EL (cell line): ENCODE measurements at places on chromosomes 4 and X.
A peak's percentile ranks its signal among the peaks of the same experiment; 100 is the strongest.

- no peak for DNase-seq
Observed at GRCh38 chr4:3280466-3280865, 12.4 kb upstream of the RGS12 start.

DNA sequence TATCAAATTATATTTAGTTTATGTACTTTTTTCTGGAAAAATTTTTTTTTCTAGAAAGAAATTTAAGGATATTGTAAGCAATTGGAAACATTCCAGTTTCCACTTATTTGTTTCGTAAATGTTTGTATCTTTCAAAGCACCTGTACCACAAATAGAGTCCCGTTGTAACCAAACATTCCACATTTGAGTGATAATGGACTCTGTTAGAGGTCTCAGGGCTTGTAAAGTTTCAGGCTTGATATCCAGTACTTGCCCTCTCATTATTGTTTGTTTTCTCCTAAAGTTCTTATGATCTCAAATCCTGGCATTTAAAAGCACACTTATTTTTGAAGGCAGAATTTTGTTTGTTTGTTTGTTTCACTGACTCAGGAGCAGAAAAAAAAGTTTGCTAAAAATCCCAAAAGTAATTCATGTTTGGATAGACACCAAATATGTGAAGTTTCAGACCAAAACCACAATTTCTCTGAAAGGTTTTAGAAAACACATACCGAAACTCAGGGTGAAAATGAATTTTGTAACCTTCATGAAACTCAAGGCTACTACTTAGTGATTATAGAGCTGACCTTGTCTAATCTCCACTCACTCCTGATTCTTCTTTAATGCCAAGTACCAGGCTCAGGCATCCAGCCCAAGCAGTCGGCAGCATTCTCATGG, 5.7 kb upstream of the TMEM192 start:
- DNase-seq: no peak

DNA sequence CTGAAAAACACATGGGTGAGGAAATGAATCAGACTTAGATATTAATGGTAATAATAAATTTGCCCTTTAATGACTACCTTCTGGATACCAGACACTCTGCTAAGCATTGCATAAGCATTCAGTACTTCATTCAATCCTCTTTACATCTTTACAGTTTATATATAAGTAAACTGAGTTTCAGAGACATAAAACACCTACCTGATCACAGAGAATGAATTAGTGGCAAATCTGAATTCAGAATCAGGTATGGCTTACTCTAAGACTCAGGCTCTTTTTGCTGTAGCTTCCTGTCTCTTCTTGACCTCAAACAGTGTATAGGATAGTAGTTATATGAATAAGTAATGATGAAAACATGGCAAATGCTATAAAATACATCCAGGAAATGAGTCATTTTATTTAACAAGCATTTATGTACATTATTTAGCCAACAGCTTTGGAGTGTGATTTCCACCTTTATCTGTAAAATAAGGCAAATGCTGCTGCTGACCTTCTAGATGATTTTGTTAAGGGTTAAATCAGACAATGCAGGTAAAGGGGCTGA, 83.9 kb downstream of the VEGFC start:
- peak; percentile 23 for DNase-seq

DNA sequence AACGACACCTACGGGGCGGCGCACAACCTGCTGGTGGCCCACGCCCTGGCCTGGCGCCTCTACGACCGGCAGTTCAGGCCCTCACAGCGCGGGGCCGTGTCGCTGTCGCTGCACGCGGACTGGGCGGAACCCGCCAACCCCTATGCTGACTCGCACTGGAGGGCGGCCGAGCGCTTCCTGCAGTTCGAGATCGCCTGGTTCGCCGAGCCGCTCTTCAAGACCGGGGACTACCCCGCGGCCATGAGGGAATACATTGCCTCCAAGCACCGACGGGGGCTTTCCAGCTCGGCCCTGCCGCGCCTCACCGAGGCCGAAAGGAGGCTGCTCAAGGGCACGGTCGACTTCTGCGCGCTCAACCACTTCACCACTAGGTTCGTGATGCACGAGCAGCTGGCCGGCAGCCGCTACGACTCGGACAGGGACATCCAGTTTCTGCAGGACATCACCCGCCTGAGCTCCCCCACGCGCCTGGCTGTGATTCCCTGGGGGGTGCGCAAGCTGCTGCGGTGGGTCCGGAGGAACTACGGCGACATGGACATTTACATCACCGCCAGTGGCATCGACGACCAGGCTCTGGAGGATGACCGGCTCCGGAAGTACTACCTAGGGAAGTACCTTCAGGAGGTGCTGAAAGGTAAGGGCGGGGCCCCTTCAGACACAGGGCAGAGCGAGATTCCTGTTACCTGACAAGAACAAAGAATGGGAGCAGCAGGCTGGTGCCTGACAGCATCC, 11.7 kb downstream of the RPL9 start:
- DNase-seq: peak; percentile 43

DNA sequence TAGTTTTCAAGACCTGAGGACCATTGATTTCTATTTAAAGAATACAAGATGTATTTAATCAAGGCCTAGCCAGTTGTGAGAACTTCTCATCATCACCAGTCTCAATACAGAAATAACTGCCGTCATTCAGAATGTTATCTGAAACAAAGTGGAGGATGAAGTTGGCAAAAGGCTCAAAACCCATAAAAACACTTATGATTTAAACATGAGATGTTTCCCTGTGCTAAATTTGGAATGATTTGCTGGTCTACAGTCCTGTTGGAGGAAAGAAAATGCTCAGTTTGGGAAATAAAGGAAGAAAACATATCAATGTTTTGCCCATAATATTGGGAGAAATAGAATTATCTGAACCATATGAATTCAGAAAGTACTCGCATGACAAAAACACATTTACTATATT, 192.2 kb downstream of the ADGRA3 start:
- DNase-seq: no peak

GRCh38 chr4:6594826-6595355, 19.9 kb downstream of the MAN2B2 start:
- DNase-seq: no peak

GRCh38 chr4:1192091-1192492, 19.7 kb upstream of the SPON2 start:
- DNase-seq: peak; percentile 97

DNA sequence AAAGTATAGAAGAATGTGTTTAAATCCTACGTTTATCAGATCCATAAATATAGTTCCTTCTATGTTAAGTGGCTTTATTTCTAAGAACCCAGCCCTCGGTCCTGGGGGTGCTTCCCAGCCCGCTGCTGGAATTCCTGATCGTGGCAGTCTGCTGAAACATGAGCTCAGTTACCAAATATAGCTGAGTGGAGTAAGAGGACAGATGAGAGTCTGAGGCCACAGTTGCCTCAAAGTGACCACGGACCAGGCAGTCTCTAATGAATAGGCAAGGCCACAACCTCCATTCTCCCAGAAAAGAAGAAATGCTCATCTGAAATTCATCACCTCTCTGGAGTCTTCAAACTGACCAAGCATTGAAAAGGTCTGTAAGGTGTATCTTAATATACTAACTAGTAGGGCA, at the start of gene PALLD:
PALLD (plus strand) TSS at position 219 of the 400 bp plus-strand sequence.
- DNase-seq: no peak

GRCh38 chrX:148659481-148659880, 159.1 kb downstream of the AFF2 start:
- no peak for DNase-seq

GRCh38 chr4:100314057-100314456, 123.8 kb upstream of the DDIT4L start:
- no peak for DNase-seq

DNA sequence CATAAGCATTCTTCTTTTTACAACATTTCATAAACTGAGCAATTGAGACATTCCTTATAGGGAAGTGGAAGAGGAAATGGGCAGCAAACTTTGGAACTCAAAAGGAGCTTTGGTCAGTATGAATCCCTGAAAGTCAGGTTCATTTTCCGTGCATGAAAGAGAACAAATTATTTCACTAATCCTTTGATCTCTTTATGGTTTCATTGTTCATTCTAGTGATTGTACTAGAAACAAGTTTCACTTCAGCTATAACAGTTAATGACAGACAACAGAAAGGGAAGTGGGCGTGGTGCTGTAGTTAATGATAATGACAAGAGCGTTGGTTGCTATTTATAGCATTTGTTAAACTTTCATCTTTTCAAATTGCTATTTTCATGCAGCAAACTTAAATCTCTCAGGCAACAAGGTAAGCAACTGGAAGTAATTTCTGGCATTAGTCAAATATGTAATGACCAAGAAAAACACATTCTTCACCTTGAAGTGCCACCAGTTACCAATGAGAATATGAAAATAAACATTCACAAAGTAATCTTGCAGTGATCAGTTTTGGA, 98.4 kb downstream of the AREG start:
- DNase-seq: no peak

DNA sequence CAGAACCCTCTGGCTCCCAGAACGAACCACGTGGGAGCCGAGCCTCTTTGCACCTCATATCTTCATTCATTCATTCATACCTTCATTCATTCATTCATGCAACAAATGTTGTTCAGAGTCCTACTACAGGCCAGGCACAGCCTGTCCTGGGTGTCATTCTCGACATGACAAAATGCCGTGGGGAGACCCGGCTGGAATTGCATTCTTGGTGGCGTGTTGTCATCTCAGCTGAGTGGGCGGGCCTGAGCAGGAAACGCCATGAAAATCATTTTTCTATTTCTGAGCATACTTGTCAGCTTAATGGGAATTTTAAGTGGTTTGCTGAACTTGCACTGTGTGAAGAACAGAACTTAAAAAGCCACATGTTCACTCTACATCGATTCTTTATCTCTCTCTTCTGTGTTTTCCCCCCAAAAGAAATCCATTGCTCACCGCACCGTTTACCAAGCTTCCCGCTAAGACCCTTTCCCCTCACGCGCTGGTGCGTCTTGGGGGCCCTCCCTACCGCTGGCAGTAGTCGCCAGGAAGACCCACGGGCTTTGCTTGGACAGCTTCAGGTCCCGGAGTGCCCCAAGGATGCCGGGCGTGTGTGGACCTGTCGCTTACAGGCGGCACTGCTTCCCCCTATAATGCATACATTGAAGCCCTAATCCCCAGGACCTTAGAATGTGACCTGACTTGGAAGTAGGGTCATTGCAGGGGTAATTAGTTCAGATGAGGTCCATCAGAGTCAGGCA, 41.6 kb upstream of the HMX1 start:
- DNase-seq: no peak

DNA sequence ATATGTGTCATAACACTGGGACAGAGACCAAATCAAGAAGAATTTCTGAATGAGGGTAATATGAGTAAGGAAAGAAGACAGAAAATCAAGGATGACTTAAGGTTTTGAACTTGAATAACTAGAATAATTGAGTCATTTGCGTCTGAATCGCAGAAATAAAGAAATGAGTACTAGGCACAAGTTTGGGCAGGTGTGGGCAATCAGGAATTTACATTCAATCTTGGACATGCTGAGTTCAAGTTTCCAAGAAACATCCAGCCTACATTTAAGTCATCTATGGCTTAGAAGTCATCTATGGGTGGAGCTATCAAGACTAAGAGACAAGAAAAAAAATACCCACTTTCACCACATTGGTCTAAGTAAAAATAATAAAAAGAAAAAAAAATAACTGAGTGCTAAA, 30.4 kb upstream of the WDR44 start:
- no peak for DNase-seq

GRCh38 chrX:154013614-154014360, 5.9 kb downstream of the IRAK1 start:
- peak; percentile 30 for DNase-seq

DNA sequence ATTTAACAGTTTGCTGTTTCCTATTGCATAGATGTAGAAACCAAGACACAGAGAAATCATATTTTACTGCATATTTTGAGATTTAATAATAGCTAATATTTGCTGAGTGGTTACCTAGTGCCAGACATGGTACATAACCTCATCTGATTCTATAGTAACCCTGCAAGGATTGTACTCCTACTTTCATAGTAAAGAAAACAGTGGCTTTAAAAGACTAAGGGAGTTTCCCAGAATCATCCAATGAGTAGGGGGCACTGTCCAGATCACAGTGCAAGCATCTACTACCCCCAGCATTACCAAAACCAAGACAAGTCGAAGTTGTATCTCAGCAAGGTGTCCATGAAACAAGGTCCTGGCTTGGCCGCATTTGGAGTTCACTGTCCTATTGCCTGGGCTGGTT, 224.5 kb upstream of the TENM3 start:
- no peak for DNase-seq

DNA sequence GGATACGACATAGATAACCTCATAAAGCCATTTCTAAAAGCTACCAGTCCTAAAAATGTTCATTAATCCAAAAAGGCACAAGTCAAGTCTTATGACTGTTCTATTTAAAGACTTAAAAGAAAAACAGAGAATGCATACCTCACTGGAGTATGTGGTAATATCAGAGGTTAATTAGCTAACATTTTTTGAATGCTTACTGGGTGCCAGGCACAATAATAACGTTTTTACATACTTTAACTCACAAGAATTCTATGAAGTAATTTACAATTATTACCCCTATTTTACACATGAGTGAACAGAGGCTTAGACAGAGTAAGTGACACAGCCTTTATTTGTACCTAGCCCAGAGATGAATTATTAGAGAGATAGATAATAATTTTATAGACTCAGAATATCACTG, 207.5 kb downstream of the PDGFC start:
- peak; percentile 70 for DNase-seq

DNA sequence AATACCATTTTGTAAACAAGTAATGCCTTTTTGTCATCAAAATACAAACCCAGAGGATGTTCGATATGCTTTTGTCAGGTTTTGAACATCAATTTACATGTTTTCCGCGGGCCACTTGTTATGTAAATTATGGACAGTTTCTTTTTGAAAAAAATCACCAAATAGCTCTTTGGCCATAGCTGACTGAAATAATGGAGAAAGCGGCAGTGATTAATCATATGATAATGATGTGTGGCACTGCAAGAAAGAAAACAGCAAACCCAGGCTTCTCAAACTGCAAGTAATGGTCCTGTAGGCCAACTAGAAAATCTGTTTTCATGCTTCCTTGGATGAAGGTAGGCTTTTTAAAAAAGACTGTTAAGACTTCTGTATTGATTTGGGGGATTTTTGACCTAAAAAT, 15.6 kb upstream of the SCML1 start:
- no peak for DNase-seq
